ENCODE measurements at places on chromosomes 6 and 20.

- no peak for DNase-seq
These were observed 26.8 kb upstream of the CLIC5 start for GRCh38 chr6:46042355-46042999.

DNA sequence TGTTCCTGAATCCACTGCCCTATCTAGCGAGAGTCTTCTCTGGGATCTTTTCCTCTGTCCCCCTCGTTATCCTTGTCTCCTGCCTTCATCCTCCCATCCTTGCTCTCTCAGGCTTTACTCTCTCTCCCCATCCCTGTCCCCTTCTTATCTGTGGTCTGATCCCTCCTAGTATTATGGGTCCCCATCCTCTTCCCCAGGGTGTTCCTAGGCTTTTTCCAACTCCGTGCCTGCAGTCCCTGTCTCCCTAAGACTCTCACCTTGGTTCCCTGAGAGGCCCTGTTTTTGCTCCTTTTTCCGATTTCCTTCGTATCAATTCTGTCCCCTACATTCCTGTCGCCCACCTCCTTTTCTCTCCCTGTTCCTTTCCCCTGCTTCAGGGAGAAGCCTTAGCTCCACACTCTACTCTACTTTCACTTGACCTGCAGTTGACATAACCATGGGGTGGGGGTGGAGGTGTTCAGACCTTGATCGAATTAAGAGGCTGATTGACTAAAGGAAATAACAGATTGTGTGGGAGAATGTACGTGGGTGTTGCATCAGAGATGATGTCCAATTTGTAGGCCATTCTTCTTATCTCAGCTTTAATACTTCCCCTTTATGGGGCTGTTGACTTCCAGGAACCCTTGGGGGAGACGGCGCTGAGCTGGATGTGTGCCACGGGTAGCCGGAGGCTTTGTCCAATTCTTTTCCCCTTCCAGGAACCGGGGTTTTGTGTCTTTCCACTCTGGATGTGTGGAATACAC lies 905 bp downstream of the PPARD start:
- DNase-seq = no peak

- DNase-seq = no peak
These were observed 195.4 kb downstream of the TBX18 start for GRCh38 chr6:84568971-84569370.

- no peak for DNase-seq
These were observed 22.9 kb downstream of the DHX35 start for GRCh38 chr20:38985060-38985459.

- no peak for DNase-seq
These were observed 66.4 kb upstream of the NEDD9 start for GRCh38 chr6:11298651-11299420.

DNA sequence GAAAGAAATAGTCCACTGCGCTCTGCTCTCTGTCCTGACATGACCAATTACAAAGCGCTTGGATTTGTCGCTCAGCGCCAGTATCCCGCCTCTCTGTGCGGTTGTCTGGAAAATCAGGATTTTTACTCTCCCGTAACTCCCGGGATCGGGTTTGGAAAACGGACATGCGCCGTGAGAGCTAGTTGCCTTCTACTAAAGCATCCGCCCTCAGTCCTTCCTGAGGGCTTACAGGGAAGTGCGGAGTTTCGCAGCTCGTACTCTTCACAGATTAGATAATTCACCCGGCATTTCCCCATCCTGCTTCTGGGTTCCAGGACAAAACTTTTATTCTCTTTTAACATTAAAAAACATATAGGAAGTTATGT lies 427 bp upstream of the MKKS start:
- DNase-seq = peak; percentile 50
